ENCODE measurements at places on chromosomes 5 and 9. TPM values are rescaled to one million over a fixed set of nuclear protein-coding genes. Genes with fewer than 3 reads are reported as not detected.

The PCDHB7 gene
- 0.89 TPM for total RNA-seq

The GMCL2 gene
- not detected for total RNA-seq

The CCL21 gene
- total RNA-seq = not detected

The HTR1A gene
- not detected for total RNA-seq

The EIF4EBP3 gene
- 0.28 TPM for total RNA-seq

The DBH gene
- not detected for total RNA-seq

The CCL27 gene
- 0.59 TPM for total RNA-seq

The SLC6A3 gene
- not detected for total RNA-seq

The ABO gene
- total RNA-seq = not detected

The ANKRD31 gene
- total RNA-seq = 0.14 TPM

The ADAMTS12 gene
- 179 TPM for total RNA-seq

The TAS2R1 gene
- not detected for total RNA-seq

The TNFSF15 gene
- 0.32 TPM for total RNA-seq

The NMUR2 gene
- total RNA-seq = not detected
